NCI-H1105 (cell line): ENCODE measurements at places on chromosomes 13 and 19.

DNA sequence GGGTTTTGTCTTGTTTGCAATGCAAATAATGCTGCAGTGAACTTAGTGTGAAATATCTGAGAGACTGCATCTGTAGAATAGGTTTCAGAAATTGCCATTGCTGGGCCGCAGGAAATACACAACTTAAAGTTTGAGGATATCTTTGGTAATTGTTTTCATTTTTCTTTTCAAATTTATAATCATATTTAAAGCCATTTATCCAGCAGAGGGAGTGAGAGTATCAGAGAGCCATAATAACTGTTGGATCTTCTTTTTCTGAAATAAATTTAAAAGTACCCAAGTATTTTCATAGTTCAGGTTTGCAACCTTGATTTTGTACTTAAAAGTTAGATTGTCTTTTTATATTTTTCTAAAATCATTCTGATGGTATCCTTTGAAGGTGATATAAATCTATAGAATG, 99.4 kb downstream of the ZMYM2 start:
- DNase-seq, result no peak

- no peak for DNase-seq
Observed at GRCh38 chr19:6713773-6714692, 6.4 kb downstream of the C3 start.

DNA sequence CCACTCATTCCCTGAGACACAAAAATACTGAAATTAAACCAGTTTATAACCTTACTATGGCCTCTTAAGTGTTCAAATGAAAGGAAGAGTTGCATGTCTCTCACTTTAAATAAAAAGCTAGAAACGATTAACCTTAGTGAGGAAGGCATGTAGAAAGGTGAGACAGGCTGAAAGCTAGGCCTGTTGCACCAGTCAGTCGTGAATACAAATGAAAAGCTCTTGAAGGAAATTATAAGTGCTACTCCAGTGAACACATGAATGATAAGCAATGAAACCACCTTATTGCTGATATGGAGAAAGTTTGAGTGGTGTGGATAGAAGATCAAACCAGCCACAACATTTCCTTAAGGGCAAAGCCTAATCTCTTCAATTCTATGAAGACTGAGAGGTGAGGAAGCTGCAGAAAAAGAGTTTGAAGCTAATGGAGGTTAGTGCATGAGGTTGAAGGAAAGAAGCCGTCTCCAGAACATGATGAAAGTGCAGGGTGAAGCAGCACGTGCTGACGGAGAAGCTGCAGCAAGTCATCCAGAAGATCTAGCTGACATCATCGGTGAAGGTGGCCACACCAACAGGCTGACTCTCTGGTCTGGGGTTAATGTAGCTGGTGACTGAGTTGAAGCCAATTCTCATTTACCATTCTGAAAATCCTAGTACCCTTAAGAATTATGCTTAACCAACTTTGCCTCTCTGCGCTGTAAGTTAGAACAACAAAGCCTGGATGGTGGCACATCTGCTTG, 94.5 kb upstream of the TEX29 start:
- no peak for DNase-seq

DNA sequence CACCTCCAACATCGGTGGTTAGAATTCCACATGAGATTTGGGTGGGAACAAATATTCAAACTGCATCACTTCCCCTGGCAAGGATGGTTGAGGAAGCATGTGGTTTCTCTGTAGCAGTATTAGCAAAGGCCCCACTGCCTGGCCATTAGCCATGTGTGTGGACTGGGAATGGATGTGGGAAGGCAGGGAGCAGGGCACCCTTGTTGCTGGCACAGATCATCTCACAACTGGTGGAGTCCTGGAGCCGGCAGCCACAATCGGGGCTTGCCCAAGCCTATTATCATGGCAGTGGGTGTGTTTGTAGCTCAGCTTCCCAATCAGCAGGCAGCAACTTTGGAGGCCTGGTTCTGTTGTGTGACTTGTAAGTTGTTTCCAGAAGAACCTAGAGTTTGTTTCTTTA, 391.9 kb downstream of the DLEU7 start:
- no peak for DNase-seq

DNA sequence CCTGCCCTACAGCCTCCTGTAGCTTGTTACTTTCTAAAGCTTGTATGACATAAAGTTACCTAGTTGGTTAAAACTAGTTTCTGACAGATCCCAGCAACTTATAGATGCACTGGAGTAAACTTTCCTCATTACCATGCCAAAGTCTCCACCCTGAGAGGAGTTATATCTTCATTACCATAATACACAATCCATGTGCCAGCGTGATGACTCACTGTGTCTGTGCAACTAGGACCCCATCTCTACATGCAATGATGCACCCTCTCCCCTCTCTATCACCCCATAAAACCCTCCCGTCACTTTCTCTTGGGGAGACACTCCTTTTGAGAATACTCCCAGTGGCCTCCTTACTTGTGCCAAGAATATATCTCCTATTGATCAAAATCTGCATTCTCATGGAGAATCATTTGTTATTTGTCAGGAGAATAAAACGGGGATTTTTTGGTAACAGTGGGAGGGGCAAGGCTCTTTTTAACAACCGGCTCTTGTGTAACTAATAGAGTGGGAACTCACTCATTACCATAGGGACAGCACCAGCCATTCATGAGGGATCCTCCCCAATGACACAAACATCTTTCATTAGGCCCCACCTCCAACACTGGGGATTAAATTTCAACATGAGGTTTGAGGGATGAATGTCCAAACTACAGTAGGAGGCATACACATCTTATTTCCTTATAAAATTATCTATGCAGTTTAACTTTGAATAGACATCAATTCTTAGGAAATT, 235.1 kb upstream of the ATXN8OS start:
- no peak for DNase-seq

DNA sequence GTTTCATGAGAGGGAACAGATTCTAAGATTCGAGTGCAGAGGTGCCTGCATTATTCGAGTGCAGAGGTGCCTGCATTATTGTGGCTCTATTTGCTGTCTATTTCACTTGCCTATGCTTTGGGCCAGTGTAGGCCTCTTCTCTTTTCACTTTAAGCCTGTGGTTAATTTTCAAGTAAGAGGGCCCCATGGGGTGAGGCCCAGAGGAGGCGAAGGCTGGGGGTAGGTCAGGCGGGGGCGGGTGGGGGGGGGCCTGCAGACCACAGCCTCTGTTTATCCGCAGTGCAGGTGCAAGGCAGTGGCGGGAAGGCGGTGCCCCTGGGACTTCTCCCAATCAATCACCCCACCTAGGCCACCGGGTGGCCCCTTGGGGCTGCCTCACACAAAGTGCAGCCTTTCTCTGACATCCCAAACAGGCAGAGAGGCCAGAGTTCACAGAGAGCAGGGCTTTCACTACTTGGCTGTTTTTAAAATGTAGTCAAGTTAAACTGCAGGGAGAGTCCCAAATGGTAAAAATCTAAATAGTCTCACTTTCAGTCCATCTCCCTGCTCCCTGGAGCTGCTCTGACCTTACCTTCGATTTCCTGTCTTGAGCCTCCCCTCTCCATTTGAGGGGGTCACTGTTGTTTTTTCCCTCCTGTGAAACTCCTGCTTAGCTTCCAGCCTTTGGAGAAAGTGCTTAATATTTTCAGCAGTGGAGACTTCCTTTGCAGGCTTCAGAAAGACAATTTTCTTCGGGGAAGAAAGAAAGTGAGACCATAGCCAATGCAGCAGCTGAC, 249.0 kb downstream of the DLEU7 start:
- DNase-seq, result no peak

DNA sequence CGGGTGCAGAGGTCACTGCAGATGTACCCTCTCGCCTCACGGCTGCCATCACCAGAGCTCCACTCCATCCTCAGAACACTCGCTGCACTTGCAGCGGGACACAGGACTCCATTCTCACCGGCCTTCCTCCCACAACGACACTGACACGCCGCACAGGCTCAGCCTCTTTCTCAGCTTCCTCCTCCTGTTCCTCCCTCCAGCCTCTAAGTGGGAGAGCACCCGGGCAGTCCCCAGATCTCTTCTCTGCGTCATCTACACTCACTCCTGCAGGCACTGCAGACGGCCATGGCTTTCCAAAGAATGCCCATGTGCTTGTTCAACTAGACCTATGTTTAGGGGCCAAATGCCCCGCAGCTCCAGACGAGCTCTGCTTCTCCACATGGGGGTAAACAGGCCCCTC, 14.3 kb upstream of the FKRP start:
- DNase-seq, result no peak

GRCh38 chr19:48933382-48933932, at the start of gene DHDH:
TSS of gene DHDH (plus strand) at chr19:48933699. CDS start at chr19:48933722, 23 bp downstream.
- DNase-seq, result peak; percentile 96

DNA sequence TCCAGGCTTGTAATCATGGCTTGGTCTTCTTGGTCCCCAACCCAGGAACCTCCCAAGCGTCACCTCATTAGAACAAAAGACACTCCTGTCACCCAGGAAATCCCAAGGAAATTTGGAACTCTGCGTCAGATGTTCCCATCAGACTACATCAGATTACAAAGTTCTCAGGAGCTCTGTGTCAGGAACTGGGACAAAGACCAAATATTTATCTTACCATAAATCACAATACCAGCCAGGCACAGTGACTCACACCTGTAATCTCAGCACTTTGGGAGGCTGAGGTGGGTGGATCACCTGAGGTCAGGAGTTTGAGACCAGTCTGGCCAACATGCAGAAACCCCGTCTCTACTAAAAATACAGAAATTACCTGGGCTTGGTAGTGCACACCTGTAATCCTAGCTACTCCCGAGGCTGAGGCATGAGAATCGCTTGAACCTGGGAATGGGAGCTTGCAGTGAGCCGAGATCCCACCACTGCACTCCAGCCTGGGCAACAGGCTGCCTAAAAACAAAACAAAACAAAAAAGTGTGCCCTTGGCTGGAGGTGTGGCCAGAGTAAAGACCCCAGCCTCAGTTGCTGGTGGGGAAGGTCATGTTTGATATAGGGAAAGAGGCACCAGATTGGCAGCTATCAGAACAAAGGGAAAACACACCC, 16.7 kb upstream of the CCDC124 start:
- DNase-seq, result no peak

DNA sequence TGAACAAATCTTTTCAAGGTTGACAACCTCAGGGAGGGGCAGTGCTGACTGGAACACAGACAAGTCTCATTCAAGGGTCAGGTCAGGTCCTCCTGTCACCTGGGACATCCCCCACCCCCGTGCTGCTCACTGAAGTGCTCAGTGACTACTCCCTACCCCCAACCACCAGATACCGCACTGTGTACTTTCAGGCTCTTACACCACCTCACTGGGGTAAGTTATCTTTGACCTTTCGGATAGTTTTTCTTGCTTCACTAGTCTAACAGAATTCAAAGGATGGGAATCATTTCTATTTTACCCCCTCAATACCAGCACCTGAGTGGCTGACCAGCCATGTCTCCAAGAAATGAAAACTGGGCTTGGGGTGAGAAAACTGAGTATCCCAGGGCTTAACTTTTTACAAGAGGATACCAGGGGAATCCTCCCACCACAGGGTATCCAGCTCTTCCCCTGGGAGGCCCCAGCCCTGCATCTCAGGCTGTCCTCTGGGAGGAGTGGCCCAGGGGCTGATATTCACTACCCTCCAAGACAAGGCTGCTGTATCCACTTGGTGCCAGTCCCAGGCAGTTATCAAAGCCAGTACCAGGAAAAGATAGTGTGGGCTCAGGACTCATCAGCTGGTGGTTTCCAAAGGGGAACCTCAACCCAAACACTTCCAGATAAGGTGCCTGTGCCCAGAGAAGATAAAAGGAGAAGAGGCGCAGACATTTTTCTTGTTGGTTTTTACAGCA, 2.1 kb downstream of the ZNF563 start:
- no peak for DNase-seq

- no peak for DNase-seq
Observed at GRCh38 chr19:1163934-1164683, 10.0 kb downstream of the SBNO2 start.

DNA sequence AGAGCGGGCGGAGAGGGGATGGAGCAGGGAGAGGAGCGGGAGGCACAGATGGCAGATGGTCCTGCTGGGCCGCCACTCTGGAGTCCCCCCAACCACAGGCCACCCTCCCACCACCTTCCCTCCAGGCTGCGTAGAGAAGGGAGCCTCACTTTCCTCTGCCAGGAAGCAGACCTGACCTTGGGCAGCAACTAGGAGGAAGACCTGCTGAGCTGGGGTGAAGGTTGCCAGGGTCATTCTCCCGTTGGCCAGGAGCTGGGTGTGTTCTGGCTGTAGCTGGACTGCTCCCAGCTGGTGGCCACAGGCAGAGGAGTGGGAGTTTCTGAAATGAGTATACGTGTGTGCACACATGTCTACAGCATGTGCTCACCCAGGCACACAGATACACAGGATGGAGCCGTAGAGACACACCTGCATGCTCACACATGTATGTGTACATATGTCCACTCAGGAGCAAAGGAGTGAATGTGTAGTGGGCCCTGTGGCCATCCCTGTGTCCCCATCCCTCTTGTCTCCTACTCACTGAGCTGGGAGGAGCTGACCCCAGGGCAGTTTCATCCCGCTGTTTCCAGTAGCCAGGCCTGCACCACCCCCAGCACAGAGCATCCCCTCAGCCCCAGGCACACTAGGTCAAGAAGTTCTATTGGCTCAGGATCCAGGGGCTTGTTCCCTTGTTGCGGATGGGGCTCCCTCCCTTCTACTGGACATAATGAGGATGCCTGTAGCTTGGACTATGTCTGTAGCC, 53.0 kb downstream of the CHST8 start:
- no peak for DNase-seq

DNA sequence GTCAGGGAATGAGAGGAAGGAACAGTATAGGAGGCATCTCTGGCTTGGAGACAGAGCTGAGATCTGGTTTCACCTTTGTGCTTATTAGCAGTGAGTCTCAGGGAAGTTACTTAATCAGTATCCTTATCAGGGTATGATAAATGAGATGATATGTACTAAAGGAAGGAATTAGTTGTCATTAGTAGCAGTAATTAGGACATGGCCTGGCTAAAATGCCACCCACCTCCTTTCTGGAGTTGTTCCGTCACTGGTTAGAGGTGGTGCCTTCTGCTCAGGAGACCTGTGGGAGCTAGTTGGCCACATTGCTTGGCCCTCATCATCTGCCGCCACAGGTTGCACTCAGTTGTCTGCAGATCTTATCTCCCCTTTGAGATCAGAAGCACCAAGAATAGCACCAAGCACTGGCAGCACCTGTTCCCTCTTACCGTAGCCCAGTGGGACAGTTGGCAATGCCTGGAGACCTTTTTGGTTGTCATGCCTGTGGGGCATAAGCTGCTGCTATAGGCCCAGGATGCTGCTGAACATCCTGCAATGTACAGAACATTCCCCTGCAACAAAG, 4.7 kb downstream of the GPATCH1 start:
- DNase-seq, result no peak

DNA sequence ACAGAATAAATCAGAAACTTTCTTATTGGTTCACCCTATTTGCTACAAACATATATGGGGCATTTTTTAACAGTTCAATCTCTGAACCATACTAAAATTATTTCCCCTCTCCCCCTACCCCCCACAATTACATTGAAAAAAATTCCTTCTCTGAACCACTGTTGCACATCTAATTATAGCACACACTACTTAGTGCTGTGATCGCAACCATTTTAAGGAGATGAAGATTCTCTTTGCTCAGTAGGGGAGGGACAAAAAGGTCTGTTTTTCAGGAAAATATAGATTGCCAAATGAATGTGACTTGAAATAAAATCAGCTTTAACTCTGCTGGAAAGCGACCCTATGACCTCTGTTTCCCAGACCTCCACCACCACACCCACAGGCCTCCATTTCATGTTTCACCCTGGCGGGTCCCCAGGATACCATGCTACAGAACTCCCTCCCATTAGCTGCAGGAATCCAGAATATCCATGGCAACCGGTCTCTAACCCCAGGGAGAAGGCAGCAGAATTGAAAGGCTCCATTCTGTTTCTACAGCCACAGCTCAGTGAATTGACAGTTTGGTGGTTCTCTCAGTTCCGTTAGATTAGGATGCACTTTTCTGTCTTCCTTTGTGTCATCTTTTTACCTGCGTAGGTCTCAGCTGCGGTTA, 286.3 kb downstream of the TBC1D4 start:
- DNase-seq, result no peak
